ENCODE measurements at places on chromosomes 1 and 21.

GRCh38 chr1:66262208-66262963 lies 271.6 kb upstream of the SGIP1 start:
- DNase-seq, result peak; percentile 82

GRCh38 chr21:45003331-45004058 lies 63.7 kb downstream of the SLX9 start:
- no peak for DNase-seq

DNA sequence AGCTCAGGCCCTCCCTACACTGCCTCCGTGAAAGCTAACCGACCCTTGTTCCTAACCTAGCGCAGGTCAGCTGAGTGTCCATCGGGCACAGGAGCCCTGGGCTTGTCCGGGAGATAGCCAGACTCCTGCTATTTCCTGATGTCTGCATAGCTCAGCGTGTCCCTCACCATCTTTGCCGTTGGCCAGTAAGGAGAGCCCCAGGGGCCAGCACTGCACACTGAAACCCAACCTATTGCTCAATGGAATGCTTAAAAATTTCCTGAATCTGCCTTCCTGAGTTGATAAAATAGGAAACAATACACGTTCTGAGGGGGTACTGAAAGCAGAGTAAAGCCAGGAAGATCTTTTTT lies 2.2 kb downstream of the RUNX1 start:
- no peak for DNase-seq

- no peak for DNase-seq
These were observed 79.0 kb upstream of the CAPZB start for GRCh38 chr1:19564366-19564765.

- DNase-seq, result no peak
These were observed 150.0 kb downstream of the CASZ1 start for GRCh38 chr1:10646347-10646861.

DNA sequence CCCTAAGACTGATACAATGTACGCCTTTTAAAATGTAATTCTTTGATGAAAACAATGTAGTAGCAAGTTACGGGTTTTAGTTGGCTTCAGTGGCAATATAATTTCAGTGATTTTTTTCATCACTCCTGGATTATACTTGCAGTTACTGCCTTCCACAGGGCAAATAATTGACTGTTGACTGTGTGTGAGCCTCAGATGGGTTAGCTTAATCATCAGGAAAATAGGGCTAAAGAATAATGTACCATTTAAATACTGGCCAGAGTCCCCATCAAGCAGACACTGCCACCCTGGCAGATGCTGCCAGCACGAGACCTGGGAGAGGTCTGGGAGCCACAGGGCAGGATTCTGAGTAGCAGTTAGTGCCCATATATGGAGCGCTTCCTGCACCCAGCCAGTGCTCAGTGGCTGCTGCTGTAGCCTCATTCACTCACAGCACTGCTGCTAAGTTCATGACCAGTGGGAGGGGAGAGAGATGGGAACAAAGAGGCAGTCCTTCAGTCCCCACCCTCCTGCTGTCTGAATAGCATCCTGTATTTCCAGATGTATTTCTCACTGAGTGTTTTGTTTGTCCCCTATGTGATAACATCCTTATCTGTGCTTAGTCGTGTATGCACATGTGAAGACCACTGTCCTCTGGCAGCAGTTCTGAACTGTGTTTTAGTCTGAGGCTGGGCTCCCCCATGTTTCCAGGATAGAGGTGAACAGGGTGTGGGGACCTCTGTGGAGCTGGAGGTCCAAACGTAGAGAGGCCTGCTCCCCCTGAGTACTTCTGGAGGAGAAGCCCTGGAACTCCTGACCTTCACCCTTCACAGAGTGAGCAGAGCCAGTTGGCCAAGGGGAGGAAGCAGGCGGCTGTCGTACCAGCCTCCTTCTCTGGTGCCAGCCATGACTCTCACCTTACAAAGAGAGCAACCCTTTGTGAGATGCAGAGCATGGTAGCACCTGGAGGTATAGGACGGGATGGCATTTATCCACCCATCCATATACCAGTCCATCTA lies 80.4 kb downstream of the ADARB1 start:
- no peak for DNase-seq

GRCh38 chr1:220013497-220013896 lies 32.8 kb downstream of the EPRS1 start:
- DNase-seq, result no peak

DNA sequence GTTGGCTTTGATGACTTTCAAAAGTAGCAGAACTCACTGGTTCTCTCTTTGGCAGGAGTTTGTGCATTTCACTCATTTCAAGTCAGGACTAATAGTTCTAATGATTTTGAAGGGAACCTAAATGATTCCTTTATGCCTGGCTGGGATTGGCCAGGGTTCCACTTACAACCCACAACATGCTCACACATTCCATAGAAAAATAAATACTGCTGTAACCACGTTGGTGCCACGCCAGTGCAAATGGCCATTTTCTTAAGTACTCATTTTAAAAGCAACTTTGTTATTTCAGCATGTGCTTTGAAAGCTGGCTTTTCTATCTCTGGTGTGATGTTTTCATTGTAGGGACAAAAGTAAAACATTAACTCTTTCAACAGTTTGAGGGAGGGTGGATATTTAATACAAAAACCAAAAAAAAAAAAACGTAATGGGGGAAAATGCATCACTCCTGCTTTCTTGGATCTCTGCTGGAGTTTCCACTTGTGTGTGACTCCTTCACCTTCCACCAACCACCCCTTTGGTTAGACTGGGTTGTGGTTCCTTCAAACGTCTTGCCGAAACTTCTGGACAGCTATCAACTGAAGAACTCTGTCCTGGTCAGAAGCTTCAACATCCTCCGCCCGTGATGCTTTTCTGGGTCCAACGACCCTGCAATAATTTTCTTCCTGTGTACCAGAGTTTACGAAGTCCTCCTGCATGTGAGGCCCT lies 300.4 kb upstream of the RUNX1 start:
- no peak for DNase-seq

GRCh38 chr1:44422161-44422560 lies 17.1 kb downstream of the RNF220 start:
- no peak for DNase-seq

DNA sequence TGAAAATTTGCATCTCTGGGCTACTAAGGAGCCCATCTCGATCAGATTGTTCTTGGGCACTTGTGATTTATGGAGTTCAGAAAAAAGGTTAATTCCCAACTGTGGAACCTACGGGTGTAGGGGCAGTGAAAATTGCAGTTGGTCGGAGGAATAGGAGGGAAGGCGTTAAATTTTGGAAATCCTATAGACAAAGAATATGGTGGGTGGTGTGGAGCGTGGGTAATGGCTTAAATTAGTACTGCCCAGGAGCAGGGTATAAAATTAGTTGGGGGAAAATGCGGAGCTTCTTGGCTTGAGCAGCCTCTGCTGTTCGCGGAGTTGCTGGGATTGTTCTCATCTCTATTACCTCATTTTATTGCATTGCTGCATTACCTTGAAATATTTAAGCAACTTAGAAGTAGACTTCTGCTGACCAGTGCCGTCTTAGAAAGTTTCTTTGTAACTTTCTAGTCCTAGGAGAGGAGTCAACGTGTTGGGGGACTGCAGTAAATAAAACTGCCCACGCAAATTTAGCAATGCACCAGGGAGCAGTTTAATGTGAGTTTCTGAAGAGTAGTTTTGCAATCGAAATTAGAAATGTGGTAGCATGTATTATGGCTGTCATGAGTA lies 514 bp downstream of the S1PR1 start:
- no peak for DNase-seq

- no peak for DNase-seq
These were observed 866 bp upstream of the WNT2B start for GRCh38 chr1:112507921-112508277.

- no peak for DNase-seq
These were observed 268.5 kb downstream of the GRIK3 start for GRCh38 chr1:36765785-36766300.

GRCh38 chr1:228917755-228918154 lies 182.5 kb downstream of the RHOU start:
- peak; percentile 72 for DNase-seq

- DNase-seq, result peak; percentile 59
These were observed 118.4 kb upstream of the L1TD1 start for GRCh38 chr1:62076286-62076685.

- no peak for DNase-seq
These were observed 7.3 kb downstream of the SH3BGRL3 start for GRCh38 chr1:26287033-26287711.

DNA sequence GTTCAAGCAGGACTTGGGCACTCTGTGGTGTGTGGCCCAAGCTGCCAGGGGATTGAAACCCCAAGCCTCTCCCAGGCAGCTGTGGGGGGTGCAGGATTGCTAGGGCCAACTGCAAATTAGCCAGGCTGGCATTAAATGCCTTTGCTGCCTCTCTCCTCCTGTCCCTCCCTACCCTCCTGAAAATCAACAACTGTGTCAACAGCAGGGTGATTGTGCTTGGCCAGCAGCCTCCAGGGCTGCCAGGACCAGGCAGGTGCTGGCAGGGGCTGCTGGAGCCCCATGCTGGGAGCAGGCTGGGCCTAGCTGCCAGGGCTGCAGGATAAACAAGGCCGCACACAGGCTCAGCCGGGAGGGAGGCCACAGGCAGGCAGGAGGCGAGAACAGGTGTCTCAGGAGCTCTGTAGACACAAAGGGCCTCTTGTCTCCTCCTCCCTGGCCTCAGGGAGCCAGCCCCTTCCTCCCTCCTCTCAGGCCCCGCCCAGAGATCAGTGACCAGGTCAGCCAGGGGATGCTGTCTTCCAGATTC lies 11.4 kb downstream of the SOX13 start:
- DNase-seq, result no peak

- DNase-seq, result no peak
These were observed 9.5 kb downstream of the SIM2 start for GRCh38 chr21:36708286-36709029.

All from fibroblast of skin of left biceps (primary cell).